Stimulated activated CD4-positive, alpha-beta T cell treated with anti-CD3 and anti-CD28 coated beads, Interleukin-15, amount 100 ng/mL, for 1 hour (primary cell): ENCODE measurements at places on chromosomes 13 and 19.

DNA sequence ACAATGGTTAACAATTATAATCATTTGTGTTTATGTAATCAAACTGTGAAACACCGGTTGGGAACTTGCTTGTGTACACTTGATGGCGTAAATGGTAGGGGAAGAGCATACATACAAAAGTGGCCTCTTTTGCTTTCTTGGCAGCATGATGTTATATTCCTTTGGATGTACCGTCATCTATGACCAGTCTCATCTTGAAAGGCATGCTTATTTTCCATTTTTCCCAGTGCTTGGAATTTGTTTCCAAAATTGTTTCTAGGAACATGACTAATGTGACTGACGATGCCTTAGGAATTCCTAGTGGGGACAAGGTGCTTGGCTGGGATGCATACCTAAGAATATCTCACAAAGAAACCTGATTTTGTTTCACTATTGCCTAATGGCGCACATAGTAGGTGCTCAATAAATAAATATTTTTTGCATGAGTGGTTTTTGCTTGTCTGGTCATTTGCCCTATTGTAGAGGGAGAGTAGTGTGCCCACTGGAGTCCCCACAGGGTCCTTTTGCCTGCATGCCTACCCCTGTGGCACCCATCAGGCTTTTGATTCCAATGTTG lies 45.5 kb downstream of the SAE1 start:
- no peak for DNase-seq

GRCh38 chr13:113655346-113656002 lies 2.5 kb downstream of the ATP4B start:
- DNase-seq: no peak

GRCh38 chr19:16851031-16851712 lies 22.0 kb downstream of the SIN3B start:
- DNase-seq: no peak

DNA sequence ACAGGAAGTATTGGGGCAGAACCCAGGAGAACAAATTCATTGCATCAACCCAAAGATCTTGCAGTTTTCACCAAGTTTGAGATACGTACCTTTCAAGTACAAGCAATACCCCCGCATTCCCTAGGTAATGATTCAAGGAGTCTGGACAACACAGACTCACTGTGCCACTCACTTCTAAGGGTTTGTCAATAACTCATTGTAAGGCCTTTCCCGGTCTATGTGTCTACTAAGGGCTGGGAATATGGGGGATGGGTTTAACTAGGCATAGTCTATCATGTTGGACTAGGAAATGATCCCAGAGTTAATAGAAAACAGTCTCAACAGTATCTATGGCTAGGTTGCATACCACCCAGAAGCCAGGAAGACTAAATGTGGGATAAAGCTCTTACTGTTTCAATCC lies 8.3 kb upstream of the ITM2B start:
- DNase-seq: no peak

DNA sequence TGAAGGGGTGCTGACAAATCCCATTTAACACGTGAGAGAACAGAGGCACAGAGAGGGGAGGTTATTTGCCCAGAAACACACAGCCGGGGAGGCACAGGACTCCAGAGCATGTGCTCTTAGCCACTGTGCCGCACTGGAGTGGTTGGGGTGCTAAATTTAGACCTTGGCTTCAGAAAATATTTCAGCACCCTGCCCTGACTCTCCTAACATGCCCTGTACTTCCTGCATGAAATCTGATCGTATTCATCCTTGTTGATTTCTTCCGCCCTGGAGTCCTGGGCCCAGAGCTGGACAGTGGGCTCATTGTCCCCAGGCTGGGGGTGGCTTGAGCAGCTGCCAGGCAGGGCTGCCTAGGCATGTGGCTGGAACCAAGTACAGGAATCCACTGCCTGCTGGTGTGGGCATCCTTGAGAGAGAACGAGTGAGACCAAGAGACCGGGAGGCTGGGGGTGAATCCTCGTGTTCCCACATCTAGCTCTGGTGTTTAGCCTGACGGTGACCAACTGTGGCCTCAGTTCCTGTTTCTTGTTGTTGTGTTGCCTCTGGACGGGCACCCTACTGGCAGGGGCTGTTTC lies 5.3 kb downstream of the SLC27A1 start:
- DNase-seq: no peak

GRCh38 chr19:49546825-49547565 lies 19.2 kb downstream of the RCN3 start:
- no peak for DNase-seq

DNA sequence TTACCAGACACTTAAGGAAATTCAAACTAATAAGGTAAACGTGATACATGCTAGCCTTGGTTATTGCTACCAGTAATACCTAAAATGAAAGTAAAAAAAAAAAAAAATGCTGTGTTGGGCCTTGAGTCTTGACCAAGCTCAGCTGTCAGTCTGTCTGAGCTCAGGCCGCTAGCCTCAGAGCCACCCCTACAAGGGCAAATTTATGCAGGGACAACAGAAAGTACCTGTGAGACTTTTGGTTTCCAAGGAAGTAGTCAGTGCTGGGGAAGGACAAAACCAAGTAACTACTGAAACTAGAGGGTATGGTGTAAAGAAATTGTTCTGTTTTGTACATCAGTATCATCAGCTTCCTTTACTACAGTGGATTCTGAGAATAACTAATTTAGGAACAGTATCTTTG lies 134.3 kb upstream of the SLITRK5 start:
- no peak for DNase-seq

GRCh38 chr19:48513289-48514122 lies 1.9 kb upstream of the LMTK3 start:
- DNase-seq: peak; percentile 50

DNA sequence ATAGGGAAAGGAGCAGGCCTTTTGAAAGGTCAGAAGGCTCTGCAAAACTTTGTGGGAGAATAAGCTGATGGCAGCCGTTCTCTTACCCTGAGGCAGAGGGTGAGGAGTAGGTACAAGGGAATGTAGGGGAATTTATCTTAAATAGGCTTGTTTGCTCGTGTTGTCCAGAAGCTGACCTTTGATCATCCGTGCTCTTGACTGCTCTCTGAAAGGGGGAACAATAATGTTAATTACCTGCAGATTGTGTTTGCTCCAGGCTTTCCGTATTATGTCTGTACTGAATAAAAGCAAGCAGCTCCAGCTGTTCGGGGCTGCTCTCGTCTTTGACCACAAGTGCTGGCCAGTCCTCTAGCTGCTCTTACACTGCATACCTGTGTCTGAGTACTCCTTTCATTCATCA lies 116.3 kb downstream of the ZNF429 start:
- no peak for DNase-seq

- DNase-seq: no peak
These were observed 5.4 kb downstream of the TM9SF2 start for GRCh38 chr13:99506634-99507033.

DNA sequence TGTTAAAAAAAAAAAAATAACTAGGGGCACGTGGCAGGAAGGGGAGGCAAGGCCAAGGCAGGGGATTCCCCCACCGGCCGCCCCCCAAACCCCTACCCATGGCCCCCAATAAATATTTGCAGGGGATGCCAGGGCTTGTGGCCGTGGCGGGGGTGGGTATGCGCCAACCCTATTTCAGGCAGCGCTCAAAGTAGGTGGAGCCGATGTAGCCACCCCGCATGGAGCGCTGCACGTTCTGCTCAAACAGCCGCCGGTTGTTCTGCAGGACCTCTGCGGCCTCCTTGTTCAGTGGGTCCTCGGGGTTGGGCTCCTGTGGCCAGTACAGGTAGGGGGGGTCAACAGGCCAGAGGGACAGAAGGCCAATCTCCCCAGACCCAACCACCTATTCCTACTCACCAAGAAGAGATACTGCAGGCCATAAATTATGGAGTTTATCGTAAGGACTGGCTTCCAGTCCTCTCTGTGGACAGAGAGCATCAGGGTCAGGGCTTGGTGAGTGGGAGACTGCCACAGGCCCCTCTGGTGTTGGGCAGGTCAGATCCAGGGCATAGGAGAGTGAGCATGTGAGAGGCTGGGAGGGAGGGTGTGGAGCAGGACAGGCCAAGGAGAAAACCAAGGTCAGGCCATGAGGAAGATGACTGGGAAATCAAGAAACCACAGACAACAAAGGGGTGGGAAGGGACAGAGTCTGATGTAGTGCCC lies 1.2 kb upstream of the CHMP2A start:
- no peak for DNase-seq
